ENCODE measurements at places on chromosomes 7 and 10.

GRCh38 chr10:2650328-2650727, 417.0 kb upstream of the PFKP start:
- DNase-seq = no peak

- DNase-seq = no peak
Observed at GRCh38 chr7:30436046-30436445, 42.5 kb downstream of the NOD1 start.

DNA sequence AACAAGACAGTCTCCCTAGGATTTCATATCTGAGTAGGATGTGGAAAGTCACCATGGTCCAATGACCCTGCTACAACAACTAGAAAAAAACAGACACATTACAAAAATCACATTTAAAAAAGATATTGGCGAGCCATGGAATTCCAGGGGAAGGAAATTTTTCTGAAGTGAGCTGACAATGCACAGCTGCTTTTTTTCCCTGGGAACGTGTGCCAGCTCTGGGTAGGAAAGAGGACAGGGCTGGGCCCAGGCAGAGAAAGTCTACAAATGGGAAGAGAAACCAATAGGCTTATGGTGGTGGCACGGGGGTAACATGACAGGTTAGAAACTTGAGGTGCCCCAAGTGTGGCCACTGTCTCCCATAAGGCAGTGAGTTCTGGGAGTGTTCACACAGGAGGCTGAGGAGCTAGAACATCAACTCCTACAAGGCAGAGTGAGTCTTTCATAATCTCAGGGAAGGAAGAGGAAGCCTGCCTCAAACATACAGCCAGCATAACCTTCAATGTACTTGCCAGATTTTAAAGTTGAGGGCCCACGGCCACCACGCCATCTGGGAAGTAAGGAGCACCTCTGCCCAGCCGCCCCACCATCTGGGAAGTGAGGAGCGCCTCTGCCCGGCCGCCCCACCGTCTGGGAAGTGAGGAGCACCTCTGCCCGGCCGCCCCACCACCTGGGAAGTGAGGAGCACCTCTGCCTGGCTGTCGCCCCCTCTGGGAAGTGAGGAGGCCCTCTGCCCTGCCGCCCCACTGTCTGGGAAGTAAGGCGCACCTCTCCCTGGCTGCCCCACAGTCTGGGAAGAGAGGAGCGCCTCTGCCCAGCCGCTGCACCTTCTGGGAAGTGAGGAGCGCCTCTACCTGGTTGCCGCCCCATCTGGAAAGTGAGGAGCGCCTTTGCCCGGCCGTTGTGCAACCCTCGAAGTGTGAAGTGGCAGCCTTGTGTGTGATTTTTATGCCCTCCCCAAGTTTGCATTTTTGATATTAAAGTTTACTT, 5.9 kb downstream of the FBXL13 start:
- no peak for DNase-seq

- no peak for DNase-seq
Observed at GRCh38 chr7:133576612-133577168, 323.8 kb downstream of the EXOC4 start.

GRCh38 chr7:140517546-140518369, 38.5 kb upstream of the MKRN1 start:
- DNase-seq = peak; percentile 89

- DNase-seq = no peak
Observed at GRCh38 chr7:41481353-41481752, 221.5 kb downstream of the INHBA start.

DNA sequence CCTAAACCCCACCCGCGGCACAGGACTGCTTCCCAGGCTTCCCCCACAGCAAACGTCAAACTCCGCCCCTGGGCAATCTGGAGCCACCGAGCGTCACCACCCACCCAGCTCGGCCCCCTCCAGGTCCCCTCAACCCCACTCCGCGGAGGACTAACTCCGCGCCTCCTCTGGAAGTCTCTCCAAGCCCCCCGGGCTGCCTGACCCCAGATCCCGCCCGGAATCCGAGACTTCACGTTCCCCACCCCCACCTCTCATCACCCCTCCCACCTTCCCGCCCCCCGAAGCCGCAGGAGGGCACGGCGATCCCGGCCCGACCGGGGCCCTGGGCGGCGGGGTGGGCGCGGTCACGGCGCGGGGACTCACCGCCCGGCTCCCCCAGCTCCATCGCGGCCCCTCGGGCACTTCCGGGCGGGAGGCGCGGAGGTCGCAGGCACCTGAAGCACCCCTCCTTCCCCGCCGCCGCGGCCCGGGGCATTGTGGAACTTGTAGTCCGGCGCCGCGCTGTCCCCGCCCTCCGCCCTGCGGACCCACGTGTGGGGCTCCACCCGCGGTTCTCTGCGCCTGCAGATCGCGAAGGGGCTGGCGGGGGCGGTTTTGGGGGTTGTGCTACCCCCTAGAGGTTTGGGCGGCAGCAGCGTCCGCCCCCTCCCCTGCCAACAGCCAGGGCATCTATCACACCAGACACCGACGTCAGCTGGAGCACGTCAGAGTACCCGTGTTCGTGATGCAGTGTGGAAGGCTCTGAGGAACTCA, at the start of gene TMUB1:
TSS of gene TMUB1 (minus strand) at position 423 of the 753 bp plus-strand sequence. CDS start 930 bp downstream, outside the sequence.
- DNase-seq = peak; percentile 47

- no peak for DNase-seq
Observed at GRCh38 chr7:99409806-99410205, 1.0 kb downstream of the BUD31 start.

- DNase-seq = peak; percentile 62
Observed at GRCh38 chr10:28254290-28254985, 48.4 kb downstream of the MPP7 start.

GRCh38 chr10:110324201-110324804, 19.6 kb upstream of the SMNDC1 start:
- no peak for DNase-seq

- no peak for DNase-seq
Observed at GRCh38 chr7:6376820-6377219, 70.9 kb downstream of the DAGLB start.

DNA sequence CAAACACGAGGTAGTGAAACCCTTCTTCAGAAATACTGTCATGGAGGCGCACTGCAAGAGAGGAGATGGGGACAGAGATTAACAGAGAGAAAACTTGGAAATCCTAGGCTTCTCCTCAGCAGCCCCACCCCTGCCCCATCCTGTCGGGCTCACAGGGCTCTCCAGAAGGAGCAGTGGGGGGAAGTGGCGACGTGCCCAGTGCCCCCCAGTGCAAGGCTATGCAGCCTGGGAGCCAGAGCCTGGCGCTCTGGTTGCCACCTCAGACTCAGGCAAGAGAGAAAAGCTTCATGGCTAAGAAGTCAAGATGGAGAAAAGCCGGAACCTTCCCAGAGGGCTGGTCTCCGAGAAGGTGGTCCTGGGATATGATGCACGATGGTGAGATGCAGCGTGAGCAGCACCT, 21.2 kb downstream of the CAMK2G start:
- no peak for DNase-seq

- no peak for DNase-seq
Observed at GRCh38 chr7:155198196-155198892, 99.3 kb upstream of the INSIG1 start.

DNA sequence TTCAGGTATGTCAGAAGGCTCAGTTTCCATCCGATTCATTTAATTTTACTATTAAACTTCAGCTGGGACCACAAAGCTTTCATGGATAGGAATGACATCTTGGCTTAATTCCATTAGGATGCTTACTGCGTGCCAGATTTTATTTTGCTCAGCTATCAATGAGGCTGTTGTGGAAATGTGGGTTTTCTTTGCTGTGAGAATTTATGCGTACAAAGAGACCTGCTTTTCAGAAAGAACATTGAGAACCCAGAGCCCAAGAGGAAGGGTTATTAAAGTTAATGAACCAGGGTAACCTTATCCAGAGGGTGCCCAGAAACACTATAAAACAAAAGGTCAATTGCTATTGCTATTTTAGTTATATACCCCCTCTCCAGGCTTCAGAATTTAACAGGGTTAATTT, 98.3 kb downstream of the MKLN1 start:
- no peak for DNase-seq

- DNase-seq = peak; percentile 87
Observed at GRCh38 chr7:38215735-38216670, 38.0 kb downstream of the STARD3NL start.

GRCh38 chr10:62919776-62920175, 103.6 kb upstream of the EGR2 start:
- no peak for DNase-seq

GRCh38 chr7:630111-630511, 96.4 kb upstream of the DNAAF5 start:
- DNase-seq = no peak

GRCh38 chr7:20407585-20408466, 77.1 kb downstream of the ITGB8 start:
- DNase-seq = peak; percentile 45

DNA sequence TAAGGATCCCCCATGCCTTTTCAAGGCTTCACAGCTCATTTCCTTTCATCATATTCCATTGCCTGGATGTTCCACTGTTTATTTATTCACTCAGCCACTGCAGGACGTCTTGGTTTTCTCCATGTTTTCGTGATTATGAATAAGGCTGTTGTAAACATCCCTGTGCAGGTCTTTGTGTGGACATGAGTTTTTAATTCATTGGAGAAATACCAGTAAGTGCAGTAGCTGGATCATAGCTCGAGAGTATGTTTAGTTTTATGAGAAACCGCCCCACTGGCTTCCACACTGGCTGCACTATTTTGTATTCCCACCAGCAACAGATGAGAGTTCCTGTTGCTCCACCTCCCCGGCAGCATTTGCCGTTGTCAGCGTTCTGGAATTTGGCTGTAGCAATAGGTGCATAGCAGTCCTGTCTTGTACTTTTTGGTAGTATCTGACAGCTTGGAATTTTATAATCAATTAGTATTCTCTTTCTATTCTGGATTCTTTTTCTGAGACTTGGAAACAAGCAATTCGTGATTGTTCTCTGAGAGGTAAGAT, 269.9 kb upstream of the PITRM1 start:
- DNase-seq = no peak

DNA sequence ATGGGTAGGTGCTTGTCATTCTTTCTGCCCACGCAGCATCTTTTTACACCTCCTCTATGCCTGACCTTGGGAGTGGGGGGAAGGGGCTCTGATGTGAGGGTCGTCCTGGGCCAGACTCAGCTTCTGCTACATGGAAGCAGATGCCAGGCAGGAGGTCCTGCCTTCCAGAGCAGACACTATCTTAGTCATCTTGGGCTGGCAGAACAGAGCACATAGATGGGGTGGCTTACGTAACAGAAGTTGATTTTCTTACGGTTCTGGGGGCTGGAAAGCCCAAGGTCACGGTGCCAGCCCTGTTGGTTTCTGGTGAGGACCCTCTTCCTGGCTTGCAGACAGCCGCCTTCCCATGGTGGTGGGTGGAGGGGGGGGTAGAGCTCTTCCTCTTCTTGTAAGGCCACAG, 159.0 kb downstream of the PRKAG2 start:
- DNase-seq = no peak

GRCh38 chr7:20193242-20193777, 23.9 kb downstream of the MACC1 start:
- no peak for DNase-seq

DNA sequence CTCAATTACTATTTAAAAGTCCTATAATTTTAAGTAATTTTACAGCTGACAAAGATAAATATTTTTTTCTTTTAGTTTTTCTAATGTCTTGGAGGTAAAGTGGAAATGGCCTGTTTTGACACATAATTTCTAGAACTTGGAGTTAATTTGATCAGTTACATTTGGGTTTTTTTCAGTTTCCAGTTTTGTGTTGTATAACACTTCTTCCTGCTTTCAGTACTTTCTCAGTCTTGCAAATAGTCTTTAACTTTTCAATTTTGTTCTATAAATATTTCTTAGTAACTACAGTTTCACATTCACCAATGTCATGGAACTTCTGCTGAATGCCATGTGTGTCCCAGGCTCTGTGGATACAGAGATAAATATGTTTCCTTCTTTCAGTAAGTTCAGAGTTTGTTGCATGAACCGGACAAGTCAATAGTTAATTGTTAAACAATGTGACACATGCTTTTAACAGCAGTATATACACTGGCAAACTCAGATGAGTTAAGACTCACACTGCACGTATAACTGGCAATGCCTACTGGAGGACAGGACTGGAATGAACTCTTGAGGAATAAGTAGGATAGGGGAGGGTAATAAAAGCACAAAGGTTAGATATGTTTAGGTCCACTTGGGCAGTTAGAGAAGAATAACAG, 4.6 kb downstream of the SHOC2 start:
- DNase-seq = no peak

DNA sequence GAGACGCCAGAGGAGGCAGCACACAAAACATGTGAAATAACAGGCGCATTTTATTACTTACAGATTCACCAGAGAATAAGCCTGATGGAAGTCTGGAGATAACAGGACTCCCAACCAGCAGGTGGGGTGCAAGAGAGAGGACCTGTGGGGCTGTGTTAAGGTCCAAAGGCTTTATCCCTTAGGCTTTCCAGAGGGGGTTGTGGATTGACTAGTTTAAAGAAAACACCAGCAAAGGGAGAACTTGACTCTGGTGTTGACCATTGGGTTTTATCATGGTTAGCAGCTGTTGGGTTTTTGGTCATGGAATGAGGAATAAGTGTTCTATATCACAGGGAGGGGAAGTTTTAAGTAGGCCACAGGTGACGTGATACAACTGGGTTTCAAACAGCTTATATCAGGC, 1.6 kb upstream of the CRPPA start:
- no peak for DNase-seq

- peak; percentile 59 for DNase-seq
Observed at GRCh38 chr7:55128693-55129394, 110.0 kb downstream of the EGFR start.

DNA sequence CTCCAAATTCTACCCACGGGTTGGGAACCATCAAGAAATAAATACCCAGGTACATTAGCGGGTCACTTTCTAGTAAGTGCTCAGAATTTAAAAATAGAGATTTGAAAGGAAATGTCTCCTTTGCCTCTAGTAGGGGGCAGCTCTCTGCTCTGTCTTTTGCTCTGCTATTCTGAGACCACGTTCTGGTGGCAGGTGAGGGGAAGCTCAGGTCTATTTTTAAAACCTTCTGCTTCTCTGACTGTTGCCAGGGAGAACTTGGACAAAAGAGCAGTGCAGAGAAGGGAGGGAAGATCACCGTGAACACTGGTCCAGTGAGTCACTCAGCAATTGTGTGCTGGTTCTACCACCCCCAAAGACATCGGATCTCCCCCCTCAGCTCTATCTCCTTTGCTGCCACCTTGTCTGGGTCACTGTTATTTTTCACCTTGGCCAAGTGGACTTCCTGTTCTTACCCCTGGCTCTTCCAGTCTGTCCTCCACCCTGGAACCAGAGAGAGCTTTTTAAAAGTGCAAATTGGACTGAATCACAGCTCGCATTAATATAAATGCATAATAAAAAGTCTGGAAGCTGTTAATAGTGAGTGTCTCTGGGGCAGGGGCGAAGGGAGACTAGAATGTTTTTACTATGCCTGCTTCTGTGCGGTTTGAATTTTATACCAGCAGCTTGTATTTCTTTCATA, 72.4 kb upstream of the LOXL4 start:
- peak; percentile 13 for DNase-seq

- DNase-seq = peak; percentile 77
Observed at GRCh38 chr7:99267841-99268576, 4.6 kb upstream of the MYH16 start.
